Kidney glomerular epithelial cell (primary cell): ENCODE measurements at places on chromosomes 3 and 15.

- no peak for DNase-seq
Observed at GRCh38 chr3:48222616-48223513, at the start of gene CAMP. TSS of gene CAMP (plus strand) at chr3:48223495. CDS start at chr3:48223512, 17 bp downstream.

DNA sequence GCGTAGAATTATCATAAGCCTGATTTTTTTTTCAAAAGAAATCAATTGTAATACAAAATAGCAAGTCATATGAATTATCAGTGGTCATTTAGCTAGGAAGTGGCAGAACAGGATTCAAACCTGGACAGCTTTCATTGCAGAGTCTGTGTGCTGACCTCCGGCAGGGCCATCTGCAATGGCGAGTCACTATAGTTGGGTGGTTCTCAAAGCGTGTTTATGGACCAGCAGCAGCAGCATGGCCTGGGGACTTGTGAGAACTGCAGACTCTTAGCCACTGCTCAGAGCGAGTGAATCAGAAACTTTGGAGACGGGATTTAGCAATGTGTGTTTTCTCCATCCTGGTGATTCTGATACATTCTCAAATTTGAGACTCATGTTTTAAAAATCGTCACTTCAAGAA lies 202.3 kb upstream of the SUCLG2 start:
- DNase-seq: no peak

DNA sequence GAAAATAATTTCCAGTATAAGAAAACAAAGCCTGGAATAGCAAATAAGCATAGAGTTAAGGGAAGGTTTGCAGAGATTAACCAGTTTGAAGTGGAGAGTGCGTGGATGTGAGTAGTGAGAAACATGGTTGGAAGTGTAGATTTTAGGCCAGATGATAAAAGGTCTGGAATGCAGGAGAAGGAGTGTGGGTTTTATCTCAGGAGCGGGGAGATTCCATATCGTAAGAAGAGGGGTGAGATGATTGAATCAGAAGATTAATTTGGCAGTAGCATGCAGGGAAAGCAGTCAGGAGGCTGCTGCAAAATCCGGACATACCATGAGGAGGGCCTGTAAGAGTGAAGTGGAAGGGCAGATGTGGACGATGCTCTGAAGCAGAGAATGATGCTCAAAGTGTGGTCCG lies 13.7 kb downstream of the PPARG start:
- no peak for DNase-seq

DNA sequence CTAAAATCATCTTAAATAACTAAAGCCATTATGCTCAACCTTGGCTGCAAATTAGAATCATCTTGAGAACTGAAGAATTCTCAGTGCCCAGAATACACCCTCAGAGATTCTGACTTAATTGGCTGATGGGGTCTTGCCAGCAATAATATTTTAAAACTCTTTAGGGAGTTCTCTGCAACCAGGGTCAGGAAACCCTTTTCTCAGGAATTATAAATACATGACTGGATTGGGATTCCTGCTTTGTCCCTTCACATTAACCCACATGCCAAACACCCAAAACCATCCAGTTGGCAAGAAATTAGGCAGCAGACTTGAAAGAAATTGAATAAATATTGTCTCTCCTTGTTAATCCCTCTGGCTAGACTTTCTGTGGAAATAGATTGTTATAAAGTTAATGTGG lies 482.3 kb upstream of the NECTIN3 start:
- DNase-seq: no peak

DNA sequence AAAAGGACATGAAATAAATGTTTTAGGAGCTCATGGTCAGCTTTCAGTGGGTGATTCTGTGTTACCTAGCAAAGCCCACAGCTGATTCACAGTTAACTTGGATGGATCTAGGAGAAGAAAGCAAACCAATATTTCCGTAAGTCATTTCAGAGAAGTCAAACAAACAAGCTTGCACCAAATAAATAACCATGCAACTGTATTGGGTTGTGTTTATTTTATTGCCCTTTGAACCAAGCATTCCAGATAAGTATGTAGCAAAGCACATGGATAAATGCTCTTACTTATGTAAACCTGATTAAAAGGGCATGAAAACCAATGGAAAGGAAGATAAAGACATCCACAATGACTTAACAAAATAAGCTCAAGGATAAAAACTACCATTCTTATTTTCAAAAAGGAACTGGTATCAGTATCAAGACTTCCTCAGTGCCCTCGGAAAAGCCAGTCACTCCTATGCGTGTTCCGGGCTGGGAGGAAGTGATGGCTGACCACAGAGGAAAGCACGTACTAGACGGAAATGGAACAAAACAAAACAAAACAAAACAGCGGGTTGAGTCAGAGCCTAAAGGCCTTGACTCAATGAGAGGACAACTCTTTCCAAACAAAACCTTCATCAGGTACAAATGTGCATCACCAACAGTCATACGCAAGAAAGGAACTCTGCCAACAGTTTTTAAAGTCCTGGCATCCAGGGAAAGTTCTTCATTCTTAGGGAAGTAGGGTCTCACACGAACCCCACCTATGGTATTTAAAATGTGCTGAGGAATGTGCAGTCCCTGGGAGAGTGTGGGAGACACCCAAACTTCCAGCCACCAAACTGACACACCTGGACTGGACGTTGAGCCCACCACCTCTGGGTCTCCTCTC lies 103.3 kb downstream of the SNRK start:
- DNase-seq: no peak

- no peak for DNase-seq
Observed at GRCh38 chr3:31996195-31996594, 14.6 kb downstream of the ZNF860 start.

- DNase-seq: no peak
Observed at GRCh38 chr3:141421639-141422319, 53.5 kb downstream of the ZBTB38 start.

GRCh38 chr3:23365066-23365465 lies 161.9 kb downstream of the UBE2E2 start:
- no peak for DNase-seq

DNA sequence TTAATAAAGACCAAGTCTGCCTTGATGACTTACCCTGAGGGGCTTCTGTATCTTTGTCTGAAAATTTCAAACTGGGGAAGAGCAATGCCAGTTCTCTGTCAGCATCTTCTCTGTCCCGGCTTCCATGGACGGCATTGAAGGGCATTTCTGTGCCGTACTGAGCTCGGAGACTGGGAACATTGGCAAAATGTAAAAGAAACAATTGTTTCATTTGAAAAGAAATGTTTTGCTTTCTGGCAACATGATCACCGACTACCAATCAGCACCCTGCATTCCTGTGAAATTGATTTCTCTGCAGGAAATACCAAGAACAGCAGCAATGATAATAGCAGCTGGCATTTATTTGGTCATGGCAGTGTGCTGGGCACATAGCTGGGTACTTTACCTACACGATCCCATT lies 26.2 kb downstream of the NME9 start:
- no peak for DNase-seq

DNA sequence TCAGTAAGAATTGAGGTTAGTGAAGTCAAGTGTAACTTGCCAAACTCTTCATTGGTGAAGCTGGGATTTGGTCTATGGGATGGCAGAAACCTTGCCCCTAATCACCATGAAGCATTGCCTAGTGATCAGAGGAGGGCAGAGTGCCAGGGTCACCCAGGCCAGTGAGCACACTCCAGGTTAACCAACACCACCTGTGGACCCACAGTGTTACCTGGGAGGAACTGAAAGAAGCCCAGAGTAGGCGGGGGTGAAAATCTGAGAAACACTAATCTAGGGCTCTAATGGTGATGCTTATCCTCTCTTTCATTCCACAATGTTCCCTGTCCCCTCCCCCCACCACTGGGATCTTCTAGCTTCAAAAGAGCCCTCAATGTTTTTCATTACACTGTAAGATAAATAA lies 372.8 kb downstream of the CTNNB1 start:
- DNase-seq: no peak

DNA sequence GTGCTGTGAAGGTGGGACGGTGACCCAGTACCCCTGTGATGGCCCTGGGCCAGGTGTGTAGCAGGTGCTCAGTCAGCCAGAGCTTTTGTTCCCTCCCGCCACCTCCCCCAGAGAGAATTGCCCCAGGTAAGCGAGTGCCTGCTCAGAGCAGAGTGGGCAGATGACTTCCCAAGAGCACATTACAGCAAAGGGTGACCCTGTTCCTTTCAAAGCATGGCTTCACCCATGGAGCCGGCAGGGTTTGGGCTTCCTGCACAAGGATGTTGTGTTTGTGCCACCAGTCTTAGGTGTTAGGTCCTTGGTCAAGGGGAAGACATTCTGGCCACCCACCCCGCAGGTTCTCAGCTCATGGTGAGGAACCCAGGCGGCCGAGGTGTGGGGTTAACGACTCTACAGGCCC lies 30.7 kb downstream of the SLC6A6 start:
- DNase-seq: no peak

GRCh38 chr15:66982250-66982649 lies 83.2 kb upstream of the SMAD3 start:
- DNase-seq: no peak

DNA sequence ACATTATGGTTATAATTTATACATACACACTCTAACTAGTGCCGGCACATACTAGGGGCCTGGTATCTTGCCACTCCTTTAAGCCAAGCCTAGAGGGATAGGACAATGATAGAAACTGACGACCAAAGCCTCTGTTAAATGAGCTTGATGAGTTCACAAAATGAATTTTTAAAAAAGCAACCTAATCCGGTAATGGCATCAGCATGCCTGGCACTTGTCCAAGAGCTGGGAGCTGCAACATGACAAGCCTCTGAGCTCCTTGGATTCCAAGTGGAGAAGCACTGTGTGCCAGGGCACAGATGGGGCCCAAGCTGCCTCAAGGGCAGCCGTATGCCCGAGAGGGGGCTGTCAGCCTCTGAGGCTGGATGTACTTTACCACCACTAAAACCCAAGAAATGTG lies 9.7 kb downstream of the ETV5 start:
- no peak for DNase-seq

DNA sequence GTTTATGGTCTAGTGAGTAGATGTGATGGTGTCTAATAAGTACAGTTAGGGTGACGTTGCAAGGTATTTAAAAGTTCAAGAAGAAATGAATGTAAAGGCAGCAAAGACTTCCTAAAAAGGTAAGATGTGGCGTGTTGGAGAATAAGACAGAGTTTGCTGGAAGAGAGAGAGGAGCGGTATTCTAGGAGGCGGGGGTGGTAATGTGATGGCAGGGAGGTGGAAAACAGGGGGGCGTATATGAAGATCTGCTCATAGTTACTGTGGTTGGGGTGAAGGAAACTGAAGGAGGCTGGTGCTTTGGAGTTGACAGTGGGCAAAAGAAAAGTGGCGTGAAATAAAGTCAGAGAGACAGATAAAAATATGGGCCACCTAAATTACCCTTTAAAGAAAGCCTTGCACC lies 164.9 kb upstream of the LRRN1 start:
- no peak for DNase-seq

GRCh38 chr3:52233968-52234367 lies 5.0 kb downstream of the TWF2 start:
- DNase-seq: no peak

GRCh38 chr3:48694610-48695392 lies 9.1 kb upstream of the NCKIPSD start:
- DNase-seq: peak; percentile 83

DNA sequence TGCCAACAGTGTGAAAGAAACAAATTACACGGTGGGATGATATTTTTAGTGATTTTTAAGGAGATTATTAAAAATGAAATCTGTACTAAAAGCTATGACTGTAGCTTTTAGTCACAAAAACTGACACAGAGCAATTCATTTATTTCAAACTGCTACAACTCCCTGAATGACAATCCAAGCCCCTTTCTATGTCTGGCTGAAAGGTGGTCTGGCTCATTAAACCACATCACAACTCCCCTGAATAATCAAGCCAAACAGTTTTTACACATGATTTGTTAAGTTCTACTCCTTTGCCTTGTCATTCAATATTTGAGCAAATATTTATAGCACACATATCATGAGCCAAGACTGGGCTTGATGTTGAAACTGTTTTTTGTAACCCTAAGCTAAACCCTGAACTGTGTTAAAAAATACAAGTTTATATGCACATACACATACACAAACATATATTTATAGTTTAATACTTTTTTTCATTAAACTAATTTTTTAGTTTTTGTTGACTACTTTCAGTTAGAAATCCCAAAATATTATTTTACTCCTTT lies 125.5 kb downstream of the RBMS3 start:
- no peak for DNase-seq

DNA sequence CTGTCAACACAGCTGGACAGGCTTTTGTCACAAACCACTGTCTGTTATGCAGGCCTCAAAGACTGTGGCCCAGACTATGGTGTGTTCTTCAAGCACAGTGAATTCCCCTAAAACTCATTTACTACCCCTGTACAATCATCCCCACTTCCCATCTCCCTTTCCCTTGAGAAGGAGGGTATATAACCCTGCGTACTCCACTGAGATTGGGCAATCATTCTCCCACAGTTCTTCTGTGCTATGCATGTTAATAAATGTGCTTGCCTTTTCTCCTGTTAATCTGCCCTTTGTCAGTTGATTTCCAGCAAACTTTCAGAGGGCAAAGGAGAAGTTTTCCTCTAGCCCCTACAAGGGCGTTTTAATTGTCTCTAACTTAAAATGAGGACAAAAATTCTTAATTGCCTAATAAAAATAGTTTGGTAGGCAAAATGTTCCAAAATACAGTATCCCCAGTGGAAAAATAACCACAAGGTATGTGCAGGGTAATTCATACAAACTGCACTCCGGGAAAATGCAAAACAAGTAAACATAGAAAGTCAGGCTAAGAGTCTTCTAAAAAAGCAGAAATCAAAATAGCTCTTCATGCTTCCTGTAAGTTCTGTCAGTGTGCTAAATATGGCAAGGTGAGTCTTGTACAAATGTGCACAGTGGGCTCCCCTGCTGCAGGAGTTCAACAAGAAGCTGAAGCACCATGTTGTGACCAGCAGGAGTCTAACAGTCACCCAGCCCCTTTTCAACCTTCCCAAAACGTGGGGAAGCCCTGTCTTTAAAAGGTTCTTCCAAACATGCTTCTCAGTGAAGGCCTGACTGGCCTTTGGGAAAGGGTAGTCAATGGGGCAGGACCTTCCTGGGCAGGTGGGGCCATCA lies 10.2 kb downstream of the ATP10A start:
- DNase-seq: no peak

DNA sequence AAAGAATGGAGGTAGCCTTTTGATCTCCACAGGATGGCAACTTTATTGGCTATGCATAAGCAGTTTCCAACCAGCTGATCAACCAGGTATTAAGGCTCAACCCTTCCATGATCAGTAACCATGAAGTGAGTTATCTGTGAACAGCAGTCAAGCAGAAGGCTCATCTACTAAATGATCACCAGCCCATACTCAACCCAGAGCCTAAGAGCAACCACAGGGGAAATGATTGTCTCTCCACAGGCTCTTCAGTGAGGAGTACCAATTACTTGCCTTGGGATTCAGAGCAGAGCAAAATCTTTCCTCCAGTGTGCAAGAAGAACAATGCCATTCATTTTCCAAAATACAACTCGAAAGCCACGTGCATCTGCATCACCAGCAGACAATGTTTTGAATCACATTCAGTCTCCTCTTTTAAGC lies 754.8 kb downstream of the ROBO1 start:
- DNase-seq: no peak
